ENCODE measurements at places on chromosomes 1 and 21. TPM values are rescaled to one million over a fixed set of nuclear protein-coding genes. Genes with fewer than 3 reads are reported as not detected.

DNA sequence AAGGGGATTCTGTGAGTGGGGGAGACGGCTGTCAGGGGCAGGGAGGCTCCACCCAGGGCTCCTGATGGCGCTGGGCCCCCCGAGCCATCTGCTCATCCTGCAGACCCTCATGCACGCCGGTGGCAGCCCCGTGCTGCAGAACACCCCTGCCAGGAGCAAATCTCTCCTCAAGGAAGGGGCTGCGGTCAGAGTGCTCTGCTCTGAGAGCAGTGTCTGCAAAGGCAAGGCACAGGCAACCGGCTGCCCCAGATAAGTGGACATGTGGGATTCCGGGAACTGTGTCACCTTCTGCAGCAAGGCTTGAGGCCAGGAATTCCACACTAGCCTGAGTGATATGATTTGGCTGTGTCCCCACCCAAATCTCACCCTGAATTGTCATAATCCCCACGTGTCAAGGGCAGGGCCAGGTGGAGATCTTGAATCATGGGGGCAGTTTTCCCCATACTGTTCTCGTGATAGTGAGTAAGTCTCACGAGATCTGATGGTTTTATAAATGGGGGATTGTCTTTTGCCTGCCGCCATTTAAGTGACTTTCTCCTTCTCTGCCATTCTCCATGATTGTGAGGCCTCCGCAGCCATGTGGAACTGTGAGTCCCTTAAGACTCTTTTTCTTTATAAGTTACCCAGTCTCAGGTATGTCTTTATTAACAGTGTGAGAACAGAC lies 101.0 kb downstream of the PDE9A start:
- H3K4me1 ChIP-seq, result no peaks in the 10 kb centered on the region
- no peak for DNase-seq
- H3K27ac ChIP-seq, result no peak overlapping the region
- no peak overlapping the region for H3K4me3 ChIP-seq

- H3K27ac ChIP-seq, result peak overlapping the region; percentile 87
- peaks cover 24% of the 10 kb centered on the region for H3K4me1 ChIP-seq
- no peaks in the 10 kb centered on the region for H3K36me3 ChIP-seq
- no peaks in the 10 kb centered on the region for H3K27me3 ChIP-seq
- peak overlapping the region; percentile 95 for H3K4me3 ChIP-seq
Observed at GRCh38 chr21:17819877-17820229, 697 bp upstream of the C21orf91 start.

- H3K27me3 ChIP-seq, result no peaks in the 10 kb centered on the region
- H3K4me1 ChIP-seq, result no peaks in the 10 kb centered on the region
- no peak for DNase-seq
- H3K4me3 ChIP-seq, result no peak overlapping the region
- H3K36me3 ChIP-seq, result no peaks in the 10 kb centered on the region
Observed at GRCh38 chr1:216310776-216311175, 112.5 kb downstream of the USH2A start.

DNA sequence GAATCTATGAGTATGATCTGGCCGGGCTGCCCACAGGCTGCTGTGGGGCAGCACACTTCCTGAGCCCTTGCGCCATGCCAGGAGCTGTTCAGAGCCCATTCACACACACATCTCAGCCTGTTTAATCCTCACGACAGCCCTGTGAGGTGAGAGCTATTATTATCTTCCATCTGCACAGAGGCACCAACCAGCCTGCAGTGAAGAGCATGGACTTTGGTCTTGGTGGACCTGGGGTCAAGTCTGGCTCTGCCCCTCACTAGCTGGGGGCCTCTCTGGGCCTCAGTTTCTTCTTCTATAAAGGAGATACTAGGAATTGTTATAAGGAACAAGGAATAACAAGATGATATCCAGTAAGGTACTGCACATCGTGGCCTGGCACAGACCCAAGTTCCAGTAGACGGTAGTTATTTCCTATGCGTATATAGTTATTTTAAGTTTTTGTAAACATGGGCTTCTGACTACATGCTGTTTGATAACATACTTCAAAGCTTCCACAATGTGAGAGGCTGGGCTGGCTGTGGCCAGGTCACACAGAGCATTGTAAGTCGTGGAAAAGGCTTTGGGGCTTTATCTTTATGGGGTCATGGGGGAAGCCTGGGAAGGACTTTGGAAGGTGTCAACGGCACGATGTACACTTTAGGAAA lies 3.4 kb upstream of the PADI2 start:
- no peak for DNase-seq
- H3K27ac ChIP-seq, result no peak overlapping the region
- peaks cover 23% of the 10 kb centered on the region for H3K4me1 ChIP-seq
- no peak overlapping the region for H3K4me3 ChIP-seq

- no peak overlapping the region for H3K4me3 ChIP-seq
- no peaks in the 10 kb centered on the region for H3K36me3 ChIP-seq
- no peaks in the 10 kb centered on the region for H3K4me1 ChIP-seq
- DNase-seq, result peak; percentile 32
- H3K27me3 ChIP-seq, result no peaks in the 10 kb centered on the region
- H3K27ac ChIP-seq, result no peak overlapping the region
Observed at GRCh38 chr1:162389971-162390370, 8.4 kb downstream of the C1orf226 start.

SLAMF7 gene
- 0.98 TPM for total RNA-seq

DNA sequence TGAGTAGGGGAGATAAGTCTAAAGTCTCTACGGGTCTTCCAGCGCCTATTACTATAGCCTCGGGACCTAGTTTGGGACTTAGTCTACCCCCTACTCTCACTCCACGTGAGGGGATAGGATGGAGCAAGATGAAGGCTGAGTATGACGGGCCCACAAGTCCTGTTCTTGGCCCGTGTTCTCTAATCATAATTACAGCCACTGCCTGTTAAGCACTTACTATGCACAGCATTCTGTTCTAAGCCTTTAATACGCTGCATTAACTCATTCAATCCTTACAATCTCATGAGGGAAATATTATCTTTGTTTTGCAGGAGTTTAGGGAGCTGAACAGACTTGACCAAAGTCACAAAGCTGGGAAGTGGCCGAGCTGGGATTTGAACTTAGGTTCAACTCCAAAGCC lies 23.9 kb upstream of the EPB41 start:
- no peak overlapping the region for H3K4me3 ChIP-seq
- no peak overlapping the region for H3K27ac ChIP-seq
- no peaks in the 10 kb centered on the region for H3K27me3 ChIP-seq
- no peaks in the 10 kb centered on the region for H3K36me3 ChIP-seq
- DNase-seq, result no peak
- H3K4me1 ChIP-seq, result peaks cover 19% of the 10 kb centered on the region

Data from right atrium auricular region (tissue), 2 donors.